ENCODE measurements at places on chromosomes 6 and 20.

- no peak for DNase-seq
Observed at GRCh38 chr6:98454809-98455322, 379.5 kb upstream of the POU3F2 start.

- peak; percentile 63 for DNase-seq
Observed at GRCh38 chr6:53894091-53894490, 99.3 kb downstream of the LRRC1 start.

DNA sequence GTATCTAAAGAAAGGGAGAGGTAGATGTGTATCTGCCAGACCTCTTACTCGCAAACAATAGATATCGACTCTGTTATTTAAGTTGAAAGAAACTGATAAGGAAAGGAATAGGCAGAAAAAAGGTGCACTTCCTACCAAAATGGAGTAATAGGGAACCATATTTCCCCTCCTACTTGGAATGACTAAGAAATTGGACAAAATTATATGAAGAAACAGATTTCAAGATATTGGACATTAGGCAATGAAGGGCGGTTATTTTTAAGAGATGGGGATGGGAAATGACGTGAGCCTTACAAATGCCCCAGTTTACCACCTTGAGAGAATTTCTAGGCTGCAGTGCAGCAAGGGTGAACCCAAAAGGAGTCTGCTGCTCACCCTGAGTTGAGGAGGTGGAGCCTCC, 108.9 kb downstream of the ADTRP start:
- no peak for DNase-seq

GRCh38 chr6:14671261-14671681, 553.7 kb downstream of the CD83 start:
- no peak for DNase-seq

GRCh38 chr6:89675949-89676748, 37.6 kb upstream of the LYRM2 start:
- no peak for DNase-seq

DNA sequence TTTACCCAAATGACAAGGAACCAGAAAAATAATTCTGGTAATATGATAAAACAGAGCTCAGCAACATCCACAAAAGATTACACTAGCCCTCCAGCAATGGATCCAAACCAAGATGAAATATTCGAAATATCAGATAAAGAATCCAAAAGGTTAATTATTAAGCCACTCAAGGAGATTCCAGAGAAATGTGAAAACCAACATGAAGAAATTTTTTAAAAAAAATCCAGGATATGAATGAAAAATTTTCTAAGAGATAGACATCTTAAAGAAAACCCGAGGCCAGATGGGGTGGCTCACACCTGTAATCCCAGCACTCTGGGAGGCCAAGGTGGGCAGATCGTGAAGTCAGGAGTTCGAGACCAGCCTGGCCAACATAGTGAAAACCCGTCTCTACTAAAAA, 124.4 kb downstream of the CDK19 start:
- DNase-seq = no peak

- DNase-seq = no peak
Observed at GRCh38 chr6:11968241-11968806, 43.8 kb upstream of the HIVEP1 start.

GRCh38 chr6:68657374-68658139, 22.5 kb downstream of the ADGRB3 start:
- DNase-seq = no peak

GRCh38 chr20:50819349-50819748, 24.5 kb downstream of the BCAS4 start:
- DNase-seq = no peak

- DNase-seq = no peak
Observed at GRCh38 chr6:157657754-157658153, 165.3 kb upstream of the SNX9 start.

DNA sequence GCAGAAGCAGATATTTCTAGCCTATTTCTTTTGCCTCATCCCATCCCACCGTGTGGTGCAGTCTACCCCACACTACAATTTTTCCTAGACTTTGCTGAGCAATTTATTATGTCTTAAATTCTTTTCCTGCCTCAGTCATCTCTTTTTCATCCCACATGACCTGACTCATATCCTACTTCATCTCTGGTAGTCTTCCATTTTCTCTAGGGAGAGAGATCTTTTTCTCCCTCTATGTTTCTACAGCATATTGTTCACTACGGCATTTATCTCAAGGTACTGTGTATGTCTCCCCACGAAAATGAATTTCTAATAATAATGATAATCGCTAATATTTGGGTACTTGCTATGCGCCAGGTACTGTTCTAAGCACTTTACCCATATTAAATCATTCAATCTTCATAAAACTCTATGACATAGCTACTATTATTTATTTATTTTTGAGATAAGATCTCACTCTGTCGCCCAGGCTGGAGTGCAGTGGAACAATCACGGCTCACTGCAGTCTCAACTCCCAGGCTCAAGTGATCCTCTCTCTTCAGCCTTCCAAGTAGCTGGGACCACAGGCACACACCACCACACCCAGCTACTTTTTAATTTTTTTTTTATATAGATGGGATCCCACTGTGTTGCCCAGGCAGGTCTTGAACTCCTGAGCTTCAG, 15.6 kb downstream of the PDSS2 start:
- no peak for DNase-seq

DNA sequence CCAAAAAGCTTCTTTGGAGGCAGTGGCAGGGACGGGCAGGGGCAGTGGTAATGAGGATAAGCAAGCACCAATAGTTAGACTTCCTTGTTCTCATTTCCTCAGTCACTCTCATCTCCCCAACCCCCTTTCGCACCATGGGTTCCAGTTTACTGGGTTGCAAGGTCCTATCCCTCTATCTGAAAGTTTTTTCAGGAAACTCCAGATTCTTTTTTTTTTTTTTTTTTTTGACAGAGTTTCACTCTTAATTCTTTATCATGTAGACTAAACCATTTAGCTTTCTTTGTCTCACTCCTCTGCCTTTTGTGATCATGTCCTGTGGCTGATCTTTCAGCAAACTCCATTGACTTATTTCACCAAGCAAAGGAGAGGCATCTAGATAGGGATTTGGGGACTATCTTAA, 51.4 kb upstream of the GMDS start:
- no peak for DNase-seq

DNA sequence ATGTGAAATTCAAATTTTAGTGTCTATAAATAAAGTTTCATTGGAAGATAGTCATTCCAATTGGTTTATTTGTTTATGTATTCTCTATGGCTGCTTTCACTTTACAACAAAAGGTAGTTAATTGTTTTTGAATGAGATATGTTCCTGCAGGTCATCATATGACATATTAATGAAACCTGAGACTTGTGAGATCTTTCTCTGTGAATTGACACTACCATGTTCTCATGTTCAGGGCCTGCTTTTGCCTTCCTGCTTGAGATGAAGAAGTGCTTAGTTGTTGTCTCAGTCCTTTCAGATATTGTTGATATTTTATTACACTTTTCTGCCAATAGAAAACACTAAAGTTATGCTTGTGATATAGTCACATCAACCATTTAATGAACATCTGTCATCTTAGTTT, 132.5 kb downstream of the UTRN start:
- no peak for DNase-seq

GRCh38 chr6:111668410-111668809, 62.7 kb upstream of the TRAF3IP2 start:
- DNase-seq = no peak

DNA sequence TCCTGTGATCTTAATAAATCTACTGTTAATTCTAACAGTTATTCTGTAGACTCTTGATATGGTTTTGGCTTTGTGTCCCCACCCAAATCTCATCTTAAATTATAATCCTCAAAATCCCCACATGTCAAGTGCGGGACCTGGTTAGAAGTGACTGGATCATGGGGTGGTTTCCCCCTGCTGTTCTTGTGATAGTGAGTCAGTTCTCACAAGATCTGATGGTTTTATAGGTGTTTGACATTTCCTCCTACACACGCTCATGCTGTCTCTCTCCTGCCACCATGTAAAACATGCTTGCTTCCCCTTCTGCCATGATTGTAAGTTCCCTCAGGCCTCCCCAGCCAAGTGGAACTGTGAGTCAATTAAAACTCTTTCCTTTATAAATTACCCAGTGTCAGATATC, 10.5 kb upstream of the EPB41L2 start:
- no peak for DNase-seq

DNA sequence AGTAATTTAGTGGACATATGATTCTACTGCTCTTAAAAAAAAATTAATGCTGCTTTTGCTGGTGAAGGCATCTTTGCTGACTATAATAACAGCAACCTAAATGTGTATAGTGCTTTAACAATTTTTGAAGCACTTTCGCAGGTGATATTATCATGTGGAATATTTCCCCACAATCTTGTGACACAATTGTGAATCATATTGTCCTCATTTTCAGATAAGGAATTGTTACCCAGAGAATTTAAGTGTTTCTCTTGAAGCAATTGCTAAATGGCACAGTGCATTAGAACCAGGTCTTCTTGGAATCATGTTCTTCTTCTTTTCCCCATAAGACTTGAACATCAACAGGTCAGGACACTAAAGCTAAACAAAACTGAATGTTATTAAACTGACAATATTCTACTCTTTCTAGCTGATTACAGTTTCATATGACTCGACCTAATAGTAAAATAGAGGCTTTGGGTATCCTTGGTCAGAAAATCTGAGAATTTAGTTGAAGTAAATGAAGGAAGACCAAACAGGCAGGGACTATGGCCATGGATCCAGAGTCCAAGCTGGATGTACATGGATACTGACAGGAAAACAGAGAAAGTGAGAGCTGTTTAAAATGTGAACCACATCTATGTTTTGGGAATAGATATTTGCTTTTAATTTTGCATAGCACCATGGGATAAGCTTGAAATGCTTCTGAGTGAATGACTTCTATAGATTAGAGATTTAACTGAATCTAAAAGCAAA, 121.8 kb upstream of the SLC35B3 start:
- DNase-seq = no peak

DNA sequence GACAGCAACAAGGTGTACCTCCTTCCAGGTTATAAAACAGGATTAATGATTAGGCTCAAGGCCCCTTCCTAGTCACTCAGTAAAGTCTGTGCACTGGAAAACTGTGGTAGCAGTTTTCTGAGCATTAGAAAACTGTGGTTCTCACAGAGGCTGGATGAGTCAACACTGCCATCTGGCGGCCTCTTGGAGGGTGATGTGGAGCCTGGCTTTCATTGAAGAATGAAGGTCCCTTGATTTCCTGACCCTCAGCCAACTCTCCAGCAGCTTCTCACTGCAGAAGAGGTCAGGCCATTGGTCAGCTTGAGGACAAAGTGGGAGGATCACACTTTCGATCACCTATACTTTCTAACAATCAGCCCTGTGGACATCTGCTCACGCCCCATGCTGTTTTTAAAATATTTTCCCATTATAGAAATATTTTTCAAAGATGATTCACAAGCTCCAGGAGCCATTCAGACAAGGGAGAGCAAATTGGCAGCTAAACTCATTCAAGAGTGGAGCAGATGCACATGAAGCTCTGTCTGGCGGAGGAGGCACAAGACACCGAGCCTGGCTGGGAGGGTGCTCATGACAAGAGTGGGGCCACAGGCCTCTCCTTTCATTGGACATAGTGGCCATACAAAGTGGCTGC, 23.2 kb downstream of the PSMB1 start:
- DNase-seq = peak; percentile 67

- no peak for DNase-seq
Observed at GRCh38 chr6:91718198-91718597, 1131.3 kb upstream of the MAP3K7 start.

DNA sequence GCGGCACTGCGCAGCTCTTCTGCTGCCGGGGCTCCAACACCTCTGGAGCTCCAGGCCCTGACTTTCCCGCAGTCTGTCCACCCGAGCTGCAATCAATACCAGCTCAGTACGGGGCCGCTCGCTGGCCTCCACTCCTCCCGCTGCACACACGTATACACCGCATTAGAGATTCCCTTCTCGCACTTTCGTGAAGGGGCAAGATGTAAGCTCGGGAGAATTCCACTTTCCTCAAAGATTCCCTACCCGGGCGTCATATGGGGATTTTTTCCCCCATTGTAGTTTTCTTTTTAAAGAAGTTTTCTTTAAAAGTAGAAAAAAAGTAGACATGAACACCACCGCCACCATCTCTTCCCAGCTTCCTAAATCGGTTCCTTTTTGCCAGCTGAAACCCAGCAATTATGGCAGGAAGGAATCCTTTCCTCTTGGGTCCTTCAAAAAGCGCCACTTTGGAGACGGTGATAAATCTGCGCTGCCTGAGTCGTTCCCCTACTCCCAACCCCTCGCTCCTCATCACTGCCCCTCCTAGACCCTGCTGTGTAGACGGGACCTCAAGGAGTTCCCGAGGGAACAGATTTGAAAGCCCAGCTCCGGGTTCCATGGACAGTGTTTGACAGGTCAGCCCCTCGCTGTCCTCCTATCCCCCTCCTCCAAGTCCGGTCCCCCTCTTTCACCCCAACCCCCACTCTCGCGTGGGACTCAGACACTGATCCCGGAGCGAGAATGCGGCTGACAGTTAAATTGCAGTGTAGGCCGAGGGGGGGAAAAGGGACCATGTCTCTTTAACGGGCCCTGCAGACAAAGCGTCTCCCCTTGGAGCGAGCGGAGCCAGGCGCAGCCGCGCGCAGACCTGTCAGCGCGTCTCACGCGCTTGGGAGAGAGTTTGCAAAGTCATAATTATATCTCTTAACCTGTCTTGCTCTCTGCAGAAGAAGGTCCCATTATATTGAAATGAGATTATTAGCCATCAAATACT, 39.5 kb downstream of the NCR2 start:
- DNase-seq = no peak

Measured in activated CD4-positive, alpha-beta T cell treated with anti-CD3 and anti-CD28 coated beads, Interleukin-10, Interleukin-2, amounts not matched to agents 100 ng/mL and 50 ng/mL, durations not matched to agents 16 hours and 8 hours (primary cell).